BJ (cell line): ENCODE measurements at places on chromosomes 4 and X.

DNA sequence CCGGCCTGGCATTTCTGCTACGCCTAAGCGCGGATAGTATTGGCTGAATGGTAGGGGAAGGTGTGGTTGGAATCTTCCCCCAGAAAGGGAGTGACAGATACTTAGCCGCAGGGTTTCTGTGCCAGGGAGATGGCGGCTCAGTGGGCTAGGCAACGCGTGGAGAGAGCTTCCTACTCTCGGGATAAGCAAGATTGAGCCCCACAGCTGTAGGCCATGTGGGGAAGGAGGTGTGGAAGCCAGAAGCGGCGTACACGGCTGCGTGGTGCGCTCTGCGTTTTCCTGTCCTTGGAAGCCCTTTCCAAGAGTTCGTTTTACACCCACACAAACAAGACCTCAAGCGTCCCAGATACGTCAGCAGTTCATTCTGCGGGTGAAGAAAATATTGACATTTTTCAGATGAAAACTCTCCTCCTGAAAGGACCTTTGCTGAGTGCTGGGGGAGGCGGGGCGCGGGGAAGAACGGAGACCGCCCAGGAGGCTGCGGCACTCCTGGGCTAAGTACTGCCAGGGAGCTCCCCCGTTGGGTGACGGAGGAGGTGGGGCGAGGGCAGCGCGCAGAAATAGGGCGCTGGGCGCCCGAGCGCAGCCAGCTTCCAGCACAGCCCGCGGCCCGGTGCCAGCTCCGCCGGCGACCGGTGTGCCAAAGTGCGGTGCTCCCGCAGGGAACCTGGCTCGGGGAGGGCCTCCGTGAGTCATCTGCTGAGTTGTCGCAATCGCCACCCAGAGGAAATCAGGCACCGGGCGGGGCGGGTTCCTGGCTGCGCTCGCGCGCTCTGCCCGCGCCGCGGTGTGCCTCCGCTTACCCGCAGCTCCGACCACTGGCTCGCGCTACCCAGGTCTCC is at the start of gene GPAT3:
Gene GPAT3 (plus strand): TSS at position 589 of the 842 bp plus-strand sequence. CDS start 515 bp downstream, outside the sequence.
- DNase-seq, result no peak

DNA sequence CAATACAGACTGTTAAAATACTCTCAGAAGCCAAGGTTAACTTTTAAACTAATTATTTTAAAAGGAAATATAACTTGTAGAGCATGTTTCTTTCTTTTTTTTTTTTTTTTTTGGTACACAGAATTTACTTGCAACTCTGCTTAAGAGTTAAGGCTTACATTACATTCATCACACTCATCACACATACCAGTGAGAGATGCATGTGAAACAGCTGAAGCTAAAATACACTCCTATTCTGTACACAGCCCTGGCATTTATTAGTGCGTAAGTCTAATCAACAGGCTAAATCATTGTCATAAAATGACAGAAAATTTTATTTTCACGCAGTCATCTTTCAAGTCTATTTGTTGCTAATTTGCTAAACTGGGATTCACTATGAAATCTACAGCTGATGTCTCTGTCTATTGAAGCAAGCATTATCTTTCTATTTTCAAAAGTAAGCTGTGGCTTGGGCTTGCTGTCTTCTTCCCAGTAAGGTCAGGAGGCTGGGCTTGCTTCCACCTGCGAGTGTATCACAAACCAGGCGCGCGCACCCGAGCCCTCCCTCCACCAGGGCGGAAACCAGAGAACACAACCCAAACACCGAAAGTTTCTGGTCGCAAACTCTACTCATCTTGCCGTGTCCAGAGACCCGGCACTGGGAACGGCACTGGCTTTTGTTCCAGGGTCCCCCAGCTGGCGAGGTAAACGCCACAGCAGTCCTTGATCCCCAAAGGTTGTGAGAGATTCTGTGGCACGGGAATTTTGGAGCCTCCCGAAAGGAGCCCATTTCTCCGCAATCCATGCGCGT is 3.9 kb downstream of the MAML3 start:
- no peak for DNase-seq

DNA sequence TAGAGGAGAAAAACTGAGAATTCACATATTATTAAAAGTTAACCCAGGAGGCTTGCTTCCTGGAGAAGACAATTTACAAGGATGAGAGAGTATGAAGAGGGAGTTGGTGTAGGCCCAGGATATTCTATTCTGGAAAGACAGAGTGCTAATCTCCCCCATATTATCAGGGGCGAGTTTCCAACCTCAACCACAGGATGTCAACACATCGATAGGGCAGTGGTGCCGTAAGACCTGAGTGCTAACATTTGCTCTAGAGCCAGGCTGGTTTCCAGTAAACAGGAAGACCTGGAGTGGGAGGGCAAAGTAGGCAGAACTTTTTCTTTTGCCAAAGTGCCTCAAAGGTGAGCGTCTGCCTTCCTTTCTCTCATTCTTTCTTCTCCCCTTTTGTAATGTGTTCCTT is 2.8 kb upstream of the AWAT1 start:
- DNase-seq, result no peak

DNA sequence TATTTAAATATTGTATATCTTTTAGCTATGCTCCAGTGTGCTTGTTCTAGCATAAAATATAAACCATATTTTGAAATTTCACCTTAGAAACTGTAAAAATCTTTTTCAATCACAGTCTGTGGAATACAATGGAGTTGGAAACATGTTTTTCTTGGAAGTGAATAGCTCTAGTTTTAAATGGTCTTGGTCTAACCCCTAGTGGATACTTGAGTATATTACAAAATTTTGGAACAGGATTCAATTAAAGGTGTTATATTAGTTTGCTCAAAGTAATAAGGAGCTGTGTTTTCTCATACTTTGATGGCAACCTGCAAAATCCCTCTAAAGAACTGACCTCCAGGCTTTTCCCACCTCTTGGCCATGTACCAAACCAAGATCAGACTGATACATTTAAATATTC is 48.2 kb downstream of the STK26 start:
- no peak for DNase-seq

GRCh38 chr4:100841911-100842310 is 324.1 kb upstream of the EMCN start:
- DNase-seq, result no peak

GRCh38 chrX:35664833-35665232 is 133.3 kb upstream of the MAGEB16 start:
- DNase-seq, result no peak

GRCh38 chrX:154008521-154008920 is 11.2 kb downstream of the IRAK1 start:
- DNase-seq, result no peak

- DNase-seq, result no peak
Observed at GRCh38 chr4:106647451-106647850, 278.9 kb upstream of the GIMD1 start.

DNA sequence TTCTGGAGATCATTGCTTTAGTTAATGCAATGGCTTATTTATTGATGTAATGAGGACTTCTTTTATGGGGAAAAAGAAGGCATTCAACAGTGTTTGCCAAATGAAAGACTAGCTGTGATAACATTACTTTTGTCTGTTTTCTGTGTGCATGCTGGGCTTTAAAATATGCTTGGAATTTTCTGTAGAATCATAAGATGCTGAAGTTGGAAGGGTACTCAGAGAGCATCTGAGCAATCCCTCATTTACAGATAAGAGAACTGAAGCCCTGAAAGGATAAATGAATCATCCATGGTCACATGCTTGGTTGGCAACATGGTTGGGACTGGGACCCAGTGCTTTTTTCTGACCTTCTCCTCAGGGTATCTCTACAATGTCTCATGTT is 31.4 kb upstream of the PITX2 start:
- DNase-seq, result no peak

DNA sequence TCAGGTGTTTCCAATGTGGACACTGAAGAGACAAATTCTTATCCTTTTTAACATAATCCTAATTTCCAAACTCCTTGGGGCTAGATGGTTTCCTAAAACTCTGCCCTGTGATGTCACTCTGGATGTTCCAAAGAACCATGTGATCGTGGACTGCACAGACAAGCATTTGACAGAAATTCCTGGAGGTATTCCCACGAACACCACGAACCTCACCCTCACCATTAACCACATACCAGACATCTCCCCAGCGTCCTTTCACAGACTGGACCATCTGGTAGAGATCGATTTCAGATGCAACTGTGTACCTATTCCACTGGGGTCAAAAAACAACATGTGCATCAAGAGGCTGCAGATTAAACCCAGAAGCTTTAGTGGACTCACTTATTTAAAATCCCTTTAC is 18.6 kb downstream of the TLR7 start:
- no peak for DNase-seq

DNA sequence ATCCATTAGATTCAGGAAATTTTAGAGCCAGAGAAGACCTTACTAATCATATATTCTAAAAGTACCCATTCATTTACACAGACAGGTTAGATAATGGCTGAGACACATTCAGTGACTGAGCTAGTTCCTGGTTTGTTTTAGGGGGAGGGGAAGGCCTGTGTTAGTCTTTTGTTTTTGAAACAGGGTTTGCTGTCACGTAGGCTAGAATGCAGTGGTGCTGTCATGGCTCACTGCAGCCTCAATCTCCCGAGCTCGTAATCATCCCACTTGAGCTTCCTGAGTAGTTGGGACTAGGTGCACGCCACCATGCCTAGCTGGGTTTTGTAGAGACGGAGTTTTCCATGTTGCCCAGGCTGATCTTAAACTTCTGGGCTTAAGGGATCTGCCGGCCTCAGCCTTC is 10.1 kb downstream of the RBPJ start:
- no peak for DNase-seq

DNA sequence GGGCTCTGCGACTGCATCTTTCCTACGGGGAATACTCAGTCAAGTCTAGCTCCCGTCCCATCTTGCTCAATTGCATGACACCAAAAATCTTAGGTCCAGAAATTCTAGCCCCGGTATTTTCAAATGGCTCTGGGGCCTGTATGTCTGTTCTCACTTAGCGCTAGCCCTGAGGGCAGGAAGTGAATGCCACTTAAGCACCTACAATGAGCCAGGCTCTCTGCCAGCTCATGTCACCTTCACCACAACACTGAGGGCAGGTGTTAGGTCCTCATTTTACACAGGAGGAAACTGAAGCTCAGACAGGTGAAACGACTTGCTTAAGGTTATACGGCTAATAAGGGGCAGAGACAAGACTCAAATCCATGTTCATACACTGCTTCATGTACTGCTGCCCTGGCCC is 282.8 kb downstream of the PPP1R2C start:
- DNase-seq, result no peak

DNA sequence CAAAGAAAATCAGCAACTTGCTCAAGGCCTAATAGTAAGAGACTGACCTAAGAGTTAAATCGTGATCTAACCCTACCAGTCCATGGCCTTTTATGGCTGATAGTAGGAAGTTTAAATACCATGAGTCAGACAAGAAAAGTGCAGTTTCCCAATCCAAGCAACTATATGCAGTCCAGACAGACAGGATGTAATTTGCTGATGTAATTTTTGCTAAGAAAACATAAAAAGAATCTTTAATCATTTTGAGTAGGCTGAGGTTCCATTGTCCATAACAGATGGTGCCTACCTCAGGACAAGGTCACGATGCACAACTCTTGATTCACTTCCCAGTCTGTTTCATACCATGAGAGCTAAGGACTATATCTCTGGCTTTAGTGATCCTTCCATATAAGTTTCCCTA is 317.5 kb upstream of the GRIA3 start:
- DNase-seq, result peak; percentile 53

DNA sequence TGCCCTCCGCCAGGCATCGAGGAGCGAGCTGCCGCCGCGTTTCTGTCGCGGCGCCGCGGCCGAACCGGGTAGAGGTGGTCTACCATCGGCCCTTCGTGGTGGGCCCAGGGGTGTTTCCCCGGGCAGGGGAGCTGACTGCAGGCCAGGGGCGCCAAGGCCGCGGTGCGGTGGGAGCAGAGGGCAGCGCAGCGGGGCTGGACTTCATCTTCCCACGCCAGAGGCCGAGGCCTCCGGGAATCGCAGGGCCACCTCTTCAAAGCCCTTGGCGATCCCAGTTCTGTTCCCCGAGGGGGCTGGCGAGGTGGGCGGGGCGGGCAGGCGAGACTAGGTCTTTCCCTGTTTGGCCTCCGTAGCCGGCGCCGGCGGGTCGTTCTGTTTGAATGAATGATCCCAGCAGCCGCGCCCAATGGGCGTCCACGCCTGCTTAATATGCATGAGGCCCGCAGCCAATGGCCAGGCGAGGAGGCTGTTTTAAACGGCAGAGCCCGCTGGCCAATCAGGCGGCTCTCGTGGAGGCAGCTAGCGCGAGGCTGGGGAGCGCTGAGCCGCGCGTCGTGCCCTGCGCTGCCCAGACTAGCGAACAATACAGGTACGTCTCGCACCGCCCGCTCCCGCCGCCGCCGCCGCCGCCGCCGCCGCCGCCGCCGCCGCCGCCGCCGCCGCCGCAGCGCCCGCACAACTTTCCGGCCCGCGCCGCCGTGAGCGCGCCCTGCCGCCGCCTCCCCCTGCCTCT is at the start of gene HMGB3:
Gene HMGB3 (plus strand): TSS at position 548 of the 733 bp plus-strand sequence. CDS start 2,265 bp downstream, outside the sequence.
- DNase-seq, result peak; percentile 50

- no peak for DNase-seq
Observed at GRCh38 chr4:3352505-3352904, 59.7 kb downstream of the RGS12 start.

DNA sequence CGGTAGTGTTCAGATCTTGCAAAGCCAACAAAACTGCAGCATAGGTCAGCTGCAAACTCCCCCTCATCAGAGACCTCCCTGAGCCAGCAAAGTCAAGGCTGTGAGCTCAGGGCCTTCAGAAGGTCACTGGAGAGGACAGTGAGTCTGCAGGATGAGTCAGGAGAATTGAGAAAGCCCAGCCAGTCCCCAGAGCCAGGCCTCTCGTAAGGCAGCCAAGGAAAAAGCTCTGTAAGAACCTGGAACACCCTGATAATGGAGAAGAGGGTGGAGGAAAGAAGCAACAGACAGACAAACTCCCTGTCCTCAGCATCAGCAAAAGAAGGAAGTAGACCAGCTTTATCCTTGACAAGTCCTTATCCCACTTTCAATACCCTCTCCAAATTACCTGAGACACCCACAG is 33.0 kb downstream of the GRIA3 start:
- peak; percentile 8 for DNase-seq

DNA sequence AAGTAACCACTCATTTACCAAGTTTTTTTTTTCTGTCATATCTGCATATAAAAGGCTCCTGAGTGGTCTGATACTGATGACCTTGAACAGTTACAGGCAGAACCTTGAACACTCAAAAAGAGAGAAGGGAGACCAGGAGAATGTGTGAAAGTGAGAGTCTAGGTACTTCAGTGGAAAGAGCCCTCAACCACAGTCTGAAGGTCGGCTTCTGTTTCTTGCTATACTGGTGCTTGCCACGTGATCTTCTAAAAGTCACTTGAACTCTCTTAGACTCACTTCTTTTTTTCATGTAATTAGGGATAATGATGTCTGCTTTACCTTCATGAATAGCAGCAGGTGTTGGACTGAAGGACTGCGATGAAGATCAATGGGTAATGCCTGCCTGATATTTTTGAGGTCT is 22.8 kb downstream of the GABRB1 start:
- DNase-seq, result no peak
